Coronary artery (tissue), 2 donors: ENCODE measurements at places on chromosomes 12 and 14.

GRCh38 chr12:60101715-60102114 is 505.9 kb downstream of the SLC16A7 start:
- no peak for DNase-seq

DNA sequence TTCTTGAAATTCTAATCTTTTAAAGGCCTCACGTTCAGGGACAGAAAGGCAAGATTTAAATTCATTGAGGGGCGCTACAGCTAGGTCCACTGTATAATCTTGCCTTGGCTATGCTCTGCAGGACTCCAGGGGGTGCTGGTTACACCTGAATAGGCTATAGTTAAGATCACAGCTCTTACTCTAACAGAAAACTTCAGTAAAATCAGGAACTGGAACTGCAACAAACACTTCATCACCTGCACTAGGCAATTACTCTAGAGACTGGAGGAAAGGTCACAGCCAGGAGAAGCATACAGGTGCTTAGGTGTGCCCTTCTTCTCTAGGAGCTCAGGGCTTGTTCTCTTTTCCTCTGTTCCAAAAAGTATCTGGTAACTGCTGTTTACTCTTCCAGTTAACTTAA is 20.9 kb downstream of the SLCO1C1 start:
- DNase-seq: no peak

- DNase-seq: no peak
Observed at GRCh38 chr14:72747652-72748051, 146.2 kb downstream of the DPF3 start.

GRCh38 chr12:85036733-85037132 is 582 bp downstream of the LRRIQ1 start:
- DNase-seq: no peak

GRCh38 chr12:85733221-85733840 is 102.9 kb downstream of the RASSF9 start:
- no peak for DNase-seq

- no peak for DNase-seq
Observed at GRCh38 chr12:48859607-48860006, 6.1 kb downstream of the RND1 start.

GRCh38 chr14:90583427-90583826 is 186.6 kb downstream of the CALM1 start:
- no peak for DNase-seq

DNA sequence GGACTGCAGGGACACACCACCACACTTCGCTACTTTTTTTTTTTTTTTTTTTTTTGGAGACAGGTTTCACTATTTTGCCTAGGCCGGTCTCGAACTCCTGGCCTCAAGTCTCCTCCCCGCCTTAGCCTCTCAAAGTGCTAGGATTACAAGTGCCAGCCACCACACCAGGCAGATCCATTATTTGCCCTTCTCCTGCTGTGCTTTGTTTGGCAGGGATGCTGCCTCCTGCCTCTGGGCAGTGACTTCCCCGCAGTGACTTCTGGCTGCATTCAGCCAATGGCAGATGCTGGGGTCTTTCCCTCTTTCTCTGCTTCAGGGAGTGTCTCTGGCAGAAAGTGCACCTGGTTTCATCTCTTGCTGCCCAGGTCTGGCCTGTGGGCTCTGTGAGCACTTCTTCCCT is 6.7 kb upstream of the MORN3 start:
- no peak for DNase-seq

DNA sequence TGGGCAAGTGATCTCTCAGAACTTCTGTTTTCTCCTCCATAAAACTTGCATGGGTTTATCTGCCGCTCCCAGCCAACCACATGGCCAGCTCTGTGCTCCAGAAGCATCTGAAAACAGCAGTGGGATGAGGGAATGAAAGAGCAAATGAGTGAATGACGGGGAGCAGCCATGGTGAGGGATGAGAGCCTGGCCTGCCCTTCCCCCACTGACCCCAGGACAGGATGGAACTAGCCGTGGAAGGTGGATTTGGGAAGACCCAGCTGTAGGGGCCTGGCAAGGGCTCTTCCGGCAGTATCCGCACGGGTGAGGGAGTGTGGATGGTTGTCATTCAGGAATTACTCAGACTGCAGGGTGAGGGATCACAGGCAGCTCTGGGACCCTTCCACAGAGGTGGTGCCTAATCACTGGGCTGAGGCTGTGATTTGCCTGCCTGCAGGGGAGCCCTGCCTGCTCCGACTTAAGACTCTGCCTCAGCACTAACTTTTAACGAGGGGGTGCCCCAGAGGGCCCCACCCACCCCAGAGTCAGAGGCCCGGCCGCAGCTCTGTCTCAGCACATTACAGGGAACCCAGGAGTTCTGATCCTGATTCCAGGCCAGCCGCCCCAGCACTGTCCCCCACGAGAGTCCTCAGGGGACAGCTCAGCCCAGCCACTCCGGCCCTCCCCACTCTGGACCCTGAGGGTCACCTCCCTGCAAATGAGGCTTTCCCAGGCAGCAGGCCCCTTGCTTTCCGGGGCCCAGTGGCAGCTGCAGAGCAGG is 136.8 kb upstream of the C14orf180 start:
- DNase-seq: peak; percentile 38

- no peak for DNase-seq
Observed at GRCh38 chr12:15534322-15534721, 212.0 kb downstream of the PTPRO start.

- no peak for DNase-seq
Observed at GRCh38 chr12:82383930-82384552, 25.7 kb downstream of the METTL25 start.

DNA sequence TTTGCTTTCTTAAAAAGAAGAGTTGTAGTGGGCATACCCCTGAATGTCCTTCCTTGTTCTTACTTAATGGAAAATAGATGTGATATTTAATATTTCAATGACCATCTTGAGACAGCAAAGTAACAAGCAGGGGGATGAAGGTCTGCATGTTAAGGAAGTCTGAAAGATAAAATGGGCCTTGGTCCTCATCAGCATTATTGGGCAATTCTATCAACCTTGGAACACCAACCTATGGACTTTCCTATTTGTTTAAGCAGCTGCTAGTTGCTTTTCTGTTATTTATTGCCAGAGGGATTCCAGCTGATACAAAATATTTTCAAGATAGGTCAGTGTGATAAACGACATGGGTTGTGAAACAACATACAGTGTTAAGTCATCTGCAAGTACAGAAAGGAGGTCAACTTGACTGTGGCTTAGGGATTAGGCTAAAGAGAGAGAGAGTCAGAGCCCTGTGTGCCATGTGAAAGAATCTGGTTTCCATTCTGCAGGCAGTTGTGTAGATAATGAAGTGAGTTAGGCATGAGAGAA is 16.4 kb upstream of the A2M start:
- DNase-seq: no peak

- DNase-seq: no peak
Observed at GRCh38 chr12:53626702-53627169, 554 bp upstream of the ATF7 start.

GRCh38 chr14:96082420-96083300 is 43.5 kb downstream of the C14orf132 start:
- peak; percentile 43 for DNase-seq

DNA sequence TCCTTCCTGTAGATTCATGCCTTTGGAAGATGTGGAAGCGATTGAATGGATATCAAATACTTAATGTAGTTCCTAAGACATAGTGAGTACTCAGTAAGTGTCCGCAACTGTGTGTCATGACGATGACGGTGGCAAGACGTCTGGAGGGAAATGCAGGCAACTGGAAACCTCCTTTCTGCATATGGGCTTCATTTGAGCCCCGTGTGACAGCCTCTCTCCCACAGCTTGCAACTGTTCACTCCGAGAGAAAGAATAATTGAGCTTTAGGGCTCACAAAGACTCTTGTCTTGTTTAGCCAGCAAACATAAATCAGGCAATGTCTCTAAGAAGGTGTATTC is 6.9 kb downstream of the CFAP251 start:
- DNase-seq: no peak

- DNase-seq: no peak
Observed at GRCh38 chr12:120266180-120266870, 795 bp upstream of the PXN start.

DNA sequence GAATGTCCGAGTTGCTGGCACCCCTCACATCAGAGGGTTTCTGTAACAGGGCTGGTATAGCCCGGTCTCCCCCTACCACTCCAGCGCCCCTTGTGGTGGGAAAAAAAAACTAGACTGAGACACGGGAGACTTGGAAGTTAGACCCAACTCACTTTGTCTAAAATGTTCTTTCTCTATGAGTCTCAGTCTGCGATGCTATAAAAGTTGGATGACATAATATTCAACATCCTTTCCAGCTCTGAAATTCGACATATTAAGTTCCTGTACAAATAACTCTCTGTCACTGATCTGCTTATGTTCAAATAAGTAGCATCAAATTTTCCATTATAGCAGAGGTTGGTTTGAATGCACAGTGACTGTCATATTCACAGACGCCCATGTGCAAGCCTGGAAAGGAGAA is 25.7 kb upstream of the TC2N start:
- DNase-seq: no peak

- no peak for DNase-seq
Observed at GRCh38 chr14:101634850-101635748, 73.8 kb downstream of the DIO3 start.

DNA sequence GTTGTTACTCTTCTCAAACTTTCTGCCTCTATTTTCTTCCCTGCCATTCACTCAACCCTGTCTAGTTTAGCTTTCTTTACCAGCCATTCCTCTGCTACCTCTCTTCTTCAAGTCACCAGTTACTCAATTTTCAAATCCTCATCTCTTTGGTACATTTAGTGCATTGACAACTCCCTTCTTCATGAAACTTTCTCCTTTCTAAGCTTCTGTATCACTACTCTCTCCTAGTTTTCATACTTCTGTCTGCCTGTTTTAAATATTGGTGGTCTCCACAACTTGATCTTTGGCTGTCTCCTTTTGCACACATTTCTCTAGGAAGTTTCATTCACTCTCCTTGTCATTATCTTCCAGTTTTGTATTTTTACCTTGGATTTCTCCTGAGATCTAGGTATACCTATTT is 6.0 kb downstream of the LEMD3 start:
- DNase-seq: no peak

GRCh38 chr14:93132472-93133065 is 16.8 kb upstream of the ITPK1 start:
- DNase-seq: no peak

DNA sequence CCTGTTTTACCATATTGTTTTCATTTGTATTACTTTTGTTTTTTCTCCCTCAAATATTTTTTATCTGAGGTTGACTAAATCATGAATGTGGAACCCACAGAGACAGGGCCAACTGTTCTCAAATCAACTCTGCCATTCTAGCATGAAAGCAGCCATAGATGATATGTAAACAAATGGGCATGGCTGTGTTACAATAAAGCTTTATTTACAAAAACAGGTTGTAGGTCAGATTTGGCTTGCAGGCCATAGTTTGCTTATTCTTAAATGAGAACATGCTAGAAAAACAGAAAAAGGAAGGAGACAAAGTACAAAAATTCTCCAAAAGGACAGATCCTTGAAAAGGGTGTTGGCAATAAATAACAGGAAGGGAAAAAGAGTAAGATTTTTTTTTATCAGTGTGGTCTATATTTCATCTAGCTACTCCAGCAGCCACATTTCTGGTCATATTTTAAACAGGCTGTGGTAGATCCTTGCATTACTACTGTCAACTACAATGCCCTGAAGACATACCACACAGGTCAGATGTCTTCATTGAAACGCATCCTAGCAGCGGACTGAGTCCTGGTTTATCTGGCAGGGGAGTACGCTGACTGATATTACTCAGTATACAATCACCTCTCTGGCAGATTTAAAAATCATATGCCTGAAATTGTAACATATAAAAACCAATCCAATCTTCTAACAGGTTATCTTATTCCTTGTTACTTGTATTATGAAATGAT is 42.9 kb downstream of the SPPL3 start:
- DNase-seq: no peak

DNA sequence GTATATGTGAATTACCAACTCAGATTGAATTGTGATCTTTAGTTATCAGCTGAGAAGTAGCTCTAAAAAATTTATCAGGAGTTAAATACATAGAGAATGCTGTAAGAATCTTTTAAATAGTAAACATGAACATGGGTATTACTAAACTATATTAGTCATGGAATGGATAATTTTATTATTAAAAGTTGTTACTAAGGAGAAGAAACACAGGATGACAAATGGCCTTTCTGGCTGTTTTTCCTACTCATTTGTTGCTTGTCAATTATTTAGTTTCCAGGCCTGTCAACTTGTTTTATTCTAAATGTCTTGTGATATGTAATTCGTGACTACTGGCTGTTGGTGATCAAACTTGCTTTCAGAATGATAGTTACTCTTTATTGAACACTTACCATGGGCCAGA is 58.7 kb downstream of the KTN1 start:
- DNase-seq: no peak

- DNase-seq: no peak
Observed at GRCh38 chr14:65550779-65551643, 138.5 kb downstream of the FUT8 start.

- no peak for DNase-seq
Observed at GRCh38 chr14:74945261-74945851, 10.0 kb downstream of the PGF start.

DNA sequence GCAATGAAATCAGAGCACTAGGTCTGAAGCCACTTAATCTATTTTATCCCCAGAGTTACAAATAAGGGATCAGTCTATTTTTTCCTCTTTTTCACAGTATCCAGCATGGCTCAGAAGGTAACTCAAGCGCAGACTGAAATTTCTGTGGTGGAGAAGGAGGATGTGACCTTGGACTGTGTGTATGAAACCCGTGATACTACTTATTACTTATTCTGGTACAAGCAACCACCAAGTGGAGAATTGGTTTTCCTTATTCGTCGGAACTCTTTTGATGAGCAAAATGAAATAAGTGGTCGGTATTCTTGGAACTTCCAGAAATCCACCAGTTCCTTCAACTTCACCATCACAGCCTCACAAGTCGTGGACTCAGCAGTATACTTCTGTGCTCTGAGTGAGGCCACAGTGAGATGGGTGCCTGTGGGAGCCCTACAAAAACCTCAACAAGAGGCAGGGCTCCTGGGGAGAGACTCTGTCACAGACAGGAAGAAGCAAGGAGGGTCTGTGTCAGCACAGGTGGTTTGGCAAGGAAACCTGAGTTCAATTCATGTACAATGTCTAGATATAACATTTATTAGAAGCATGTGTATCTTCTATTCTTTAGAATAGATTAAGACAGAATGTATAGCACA is 334.3 kb upstream of the OR4E1 start:
- DNase-seq: no peak

DNA sequence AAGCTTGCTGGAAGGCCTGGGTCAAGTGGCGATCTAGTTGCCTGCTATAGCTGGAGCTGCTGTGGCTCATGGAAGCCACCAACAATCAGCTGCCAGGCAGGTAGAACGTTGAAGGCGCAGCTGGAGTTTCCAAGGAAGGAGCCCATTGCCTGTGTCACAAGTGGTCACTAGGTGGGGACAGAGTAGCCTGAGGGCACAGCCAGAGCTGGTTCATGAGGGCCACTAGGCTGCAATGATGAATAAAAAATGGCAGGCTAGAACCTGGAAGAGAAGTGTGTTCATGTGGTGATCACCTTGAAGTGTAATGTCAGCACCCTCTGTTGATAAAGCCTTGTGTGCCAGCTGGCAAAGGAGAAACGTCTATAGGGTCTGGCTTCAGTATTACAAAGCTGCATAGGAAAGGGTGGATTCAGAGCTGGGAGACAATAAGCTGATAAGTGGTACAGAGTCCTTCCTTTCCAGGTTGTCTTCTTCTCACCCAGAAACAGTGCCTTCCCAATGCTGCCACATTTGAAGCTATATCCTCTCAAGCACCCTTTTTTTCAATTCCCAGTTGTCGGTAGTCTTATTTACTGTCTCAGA is 165.8 kb downstream of the EMP1 start:
- DNase-seq: no peak

- DNase-seq: no peak
Observed at GRCh38 chr12:15045451-15045850, 72.6 kb downstream of the PDE6H start.
